ACHN (cell line): ENCODE measurements at places on chromosomes 3 and 15.

GRCh38 chr15:29530966-29531365, 261.3 kb upstream of the NSMCE3 start:
- no peak for DNase-seq

GRCh38 chr3:29494305-29495036, 213.6 kb downstream of the RBMS3 start:
- no peak for DNase-seq

DNA sequence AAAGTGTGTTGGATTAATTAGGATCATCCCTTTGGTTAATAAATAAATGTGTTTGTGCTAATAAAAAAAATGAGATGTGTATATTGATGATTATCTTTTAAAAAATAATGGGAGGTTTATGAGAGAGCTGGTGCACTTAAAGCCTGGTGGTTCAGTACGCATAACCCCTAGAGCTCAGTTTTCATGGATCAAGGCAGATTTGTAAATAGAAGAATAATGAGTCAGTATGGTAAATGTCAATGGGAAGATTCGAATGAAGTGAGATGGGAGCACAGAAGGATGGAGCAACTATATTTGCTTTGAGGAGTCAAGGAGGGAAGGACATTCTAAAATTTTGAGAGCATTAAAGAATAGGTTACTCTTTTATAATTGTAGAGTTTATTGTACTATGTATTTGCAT, 35.4 kb downstream of the AKAP13 start:
- DNase-seq = no peak

GRCh38 chr3:198079771-198080520, 119.9 kb downstream of the LMLN start:
- DNase-seq = peak; percentile 38

DNA sequence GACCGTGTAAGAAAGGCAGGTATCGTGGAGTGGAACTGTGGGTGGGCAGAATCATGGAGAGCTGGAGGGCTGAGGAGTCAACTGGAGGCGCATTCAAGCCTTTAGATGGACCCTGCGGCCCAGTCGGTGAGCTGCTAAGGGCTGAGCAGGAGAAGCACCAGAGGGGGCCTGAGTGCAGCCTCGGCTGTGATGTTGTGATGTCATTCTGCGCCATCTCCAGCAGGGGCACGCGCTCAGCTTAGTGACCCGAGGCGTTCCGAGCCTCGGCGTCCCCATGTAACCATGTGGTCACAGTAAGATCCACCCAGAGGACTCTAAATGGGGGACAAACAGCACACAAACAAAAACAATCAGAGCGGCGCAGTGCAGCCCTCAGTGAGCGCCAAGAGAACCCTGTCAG, 76.8 kb downstream of the VGLL4 start:
- no peak for DNase-seq

DNA sequence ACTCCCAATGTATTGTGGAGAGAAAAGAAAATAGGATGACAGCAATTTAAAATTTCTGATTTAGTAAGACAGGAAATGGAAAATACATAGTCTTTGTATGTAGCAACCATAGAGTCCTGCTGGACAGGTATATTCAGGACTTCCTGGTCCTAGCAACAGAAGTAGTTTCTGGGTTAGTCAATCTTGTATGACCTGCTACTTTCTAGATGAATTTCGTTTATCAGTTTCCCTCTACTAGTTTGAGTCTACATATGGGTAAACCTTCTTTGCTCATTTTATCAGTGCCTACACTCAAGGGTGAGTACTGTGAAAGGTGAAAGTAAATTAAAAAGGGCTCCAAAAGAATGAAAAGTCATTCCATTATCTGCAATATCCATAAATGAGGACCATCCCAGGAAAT, 309.8 kb downstream of the UNC13C start:
- DNase-seq = no peak

GRCh38 chr15:82810061-82810889, 847 bp downstream of the WHAMM start:
- DNase-seq = peak; percentile 69

- peak; percentile 69 for DNase-seq
These were observed 38.0 kb upstream of the COPB2 start for GRCh38 chr3:139427283-139428060.

GRCh38 chr15:38042211-38042610, 107.8 kb downstream of the TMCO5A start:
- DNase-seq = no peak

- no peak for DNase-seq
These were observed 14.3 kb downstream of the ZIC4 start for GRCh38 chr3:147391781-147392624.

DNA sequence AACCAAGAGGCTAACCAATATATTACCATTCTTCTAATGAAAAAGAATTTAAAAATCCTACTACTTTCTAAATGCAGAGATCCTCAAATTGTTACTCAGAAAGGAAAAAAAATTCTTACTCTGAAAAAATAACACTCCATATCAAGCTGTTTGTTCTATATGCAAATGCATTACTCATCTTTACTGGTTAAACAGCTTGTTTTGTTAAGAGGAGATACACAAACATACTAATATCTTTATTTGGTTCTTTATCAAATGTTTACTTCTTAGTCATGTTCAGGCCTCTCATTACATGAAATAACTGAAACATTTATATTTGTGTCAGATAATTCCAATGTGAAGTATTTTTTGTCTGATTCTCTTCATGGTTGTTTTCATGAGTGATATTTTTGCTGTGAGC, 146.8 kb downstream of the PCCB start:
- no peak for DNase-seq

DNA sequence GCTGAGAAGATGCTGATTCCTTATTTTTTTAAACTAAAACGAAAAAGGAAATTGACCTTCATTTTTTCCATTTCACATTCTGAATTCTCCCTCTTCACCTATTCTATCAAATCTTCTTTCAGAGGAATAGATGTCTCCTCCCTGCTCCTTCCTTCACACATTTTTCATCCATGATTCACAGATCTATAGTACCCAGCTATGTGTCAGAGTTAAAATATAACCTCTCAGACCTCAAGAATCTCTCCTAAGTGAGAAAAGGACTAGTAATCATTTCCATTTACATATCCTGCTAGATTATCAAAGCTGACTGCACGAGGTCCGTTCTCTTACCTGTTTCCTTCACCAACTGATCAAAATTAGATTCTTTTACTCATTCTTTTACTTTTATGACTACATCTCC, 1297.6 kb upstream of the ALCAM start:
- peak; percentile 87 for DNase-seq

DNA sequence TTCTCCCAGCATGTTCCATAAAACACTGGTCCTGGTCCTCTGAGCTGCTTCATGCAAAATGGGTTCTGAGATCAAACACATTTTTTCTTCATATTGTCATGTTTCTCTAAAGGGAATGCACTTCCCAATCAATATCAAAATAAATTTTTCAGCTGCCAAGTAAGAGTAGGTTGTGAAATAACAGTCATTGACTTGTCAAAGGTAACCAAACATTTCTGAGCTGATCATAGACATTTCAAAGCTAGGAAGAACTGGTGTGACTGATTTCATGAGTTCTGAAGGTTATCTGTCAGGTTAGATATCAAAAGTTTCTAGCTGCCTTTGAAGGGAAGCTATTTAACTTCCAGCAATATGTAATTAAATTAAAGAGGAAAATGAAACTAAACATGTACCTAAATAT, 770.9 kb downstream of the TBL1XR1 start:
- no peak for DNase-seq

GRCh38 chr3:26100176-26100575, 310.3 kb downstream of the OXSM start:
- no peak for DNase-seq

- no peak for DNase-seq
These were observed 26.7 kb downstream of the SLC12A8 start for GRCh38 chr3:125185805-125186204.

- no peak for DNase-seq
These were observed 72.7 kb downstream of the TJP1 start for GRCh38 chr15:29749365-29750086.

GRCh38 chr3:178203650-178204049, 332.6 kb upstream of the KCNMB2 start:
- DNase-seq = no peak

DNA sequence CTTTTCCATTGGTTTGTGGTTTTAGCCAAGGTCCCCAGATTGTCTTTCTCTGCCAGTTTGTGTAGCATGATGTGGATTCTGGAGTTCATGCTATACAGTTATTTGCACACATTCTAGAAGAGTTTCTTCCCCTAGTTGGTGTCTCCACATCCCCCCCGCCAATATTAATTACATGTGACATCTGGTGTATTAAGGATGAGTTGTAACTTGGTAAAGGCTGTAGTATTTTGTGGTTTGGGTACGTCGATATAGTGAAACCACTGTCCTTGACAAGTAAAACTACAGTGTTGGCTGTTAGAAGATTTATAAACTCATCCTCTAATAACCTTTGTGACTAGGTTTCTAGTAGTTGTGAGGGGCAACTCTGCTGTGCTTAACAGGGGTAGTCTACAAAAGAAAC, 23.7 kb upstream of the P4HTM start:
- no peak for DNase-seq

- DNase-seq = no peak
These were observed 13.7 kb downstream of the EIF2AK4 start for GRCh38 chr15:39947401-39948197.

DNA sequence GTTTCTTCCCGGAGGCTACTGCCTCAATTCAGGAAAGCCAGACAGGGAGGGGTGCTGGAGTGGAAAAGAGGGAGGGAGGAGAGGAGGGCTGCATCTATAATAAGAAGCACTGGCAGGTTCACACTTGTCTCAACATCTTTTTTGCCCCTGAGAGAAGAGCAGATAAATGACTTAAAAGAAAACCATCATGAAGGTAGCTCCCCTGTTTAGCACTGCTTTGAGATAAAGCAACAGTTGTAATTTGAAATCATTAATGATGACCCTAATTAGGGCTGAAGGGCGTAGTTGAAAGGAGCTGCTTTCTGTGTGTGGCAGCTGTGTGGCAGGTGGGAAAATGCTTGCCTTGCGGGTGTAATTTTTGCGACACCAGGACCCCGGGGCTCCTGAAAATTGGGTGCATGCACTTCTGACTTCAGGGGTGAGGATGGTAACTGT, 222.8 kb upstream of the IL12A start:
- no peak for DNase-seq

DNA sequence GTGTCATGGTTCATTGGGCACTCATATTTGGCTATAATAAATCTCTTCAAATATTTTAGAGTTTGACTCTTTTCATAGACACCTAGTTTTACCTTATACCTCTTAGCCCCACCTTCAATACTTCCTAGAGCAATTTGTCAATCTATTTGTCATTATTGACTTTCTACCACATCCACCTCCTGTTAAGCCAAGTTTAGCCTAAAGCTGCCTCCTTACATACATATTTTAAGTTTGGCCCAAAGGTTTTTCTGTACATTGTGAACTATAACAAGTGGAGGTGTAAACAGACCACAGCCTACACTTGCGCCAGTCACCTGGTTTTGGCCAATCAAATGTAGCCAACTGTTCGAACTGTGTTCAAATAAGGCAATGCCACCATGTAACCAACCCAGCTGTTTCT, 18.1 kb upstream of the ABHD17C start:
- DNase-seq = no peak

DNA sequence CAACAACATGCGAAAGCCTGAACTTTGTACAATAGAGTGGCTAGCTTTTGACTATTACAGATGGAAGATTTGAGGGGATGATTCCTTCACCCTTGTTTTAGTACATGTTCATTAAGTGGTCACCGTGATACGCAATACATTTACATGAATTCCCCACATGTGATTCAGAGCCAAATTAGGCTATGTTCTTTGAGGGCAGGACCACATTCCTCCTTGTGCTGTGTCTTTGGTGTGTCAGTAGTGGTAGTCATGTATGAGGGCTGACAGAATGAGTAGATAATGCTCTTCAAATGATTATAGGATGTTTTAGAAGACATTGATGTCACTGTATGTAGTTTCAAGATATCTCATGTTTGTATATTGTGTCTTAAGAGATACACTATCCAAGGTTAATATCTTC, 12.1 kb downstream of the PTPRG start:
- DNase-seq = no peak

DNA sequence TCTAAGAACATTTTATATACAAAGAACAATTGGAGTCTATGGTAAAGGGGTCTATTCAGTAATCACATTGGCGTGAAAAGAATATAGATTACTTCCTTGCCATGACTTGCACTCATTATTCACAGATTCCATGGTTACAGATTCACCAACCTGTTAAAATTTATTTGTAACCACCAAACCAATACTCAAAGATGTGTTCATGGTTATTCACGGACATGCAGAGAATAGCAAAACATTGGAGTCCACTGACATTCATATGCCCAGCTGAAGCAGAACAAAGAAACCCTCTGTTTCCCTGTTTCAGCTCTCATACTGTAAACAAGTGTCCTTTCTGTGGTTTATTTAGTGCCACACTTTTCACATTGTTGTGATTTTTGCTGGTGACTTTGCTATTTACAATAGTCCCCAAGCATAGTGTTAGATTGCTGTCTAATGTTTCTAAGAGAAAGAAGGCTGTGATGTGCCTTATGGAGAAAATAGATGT, 185.8 kb upstream of the TTC14 start:
- DNase-seq = no peak

GRCh38 chr15:58517252-58517681, 85.5 kb downstream of the LIPC start:
- no peak for DNase-seq
